ENCODE measurements at places on chromosomes 5 and 9.

- peak; percentile 89 for DNase-seq
Measured at GRCh38 chr5:139293507-139294373, at the start of gene MATR3. TSS of gene MATR3 (plus strand) at chr5:139293740. CDS start at chr5:139307416, 13,676 bp downstream.

- no peak for DNase-seq
Measured at GRCh38 chr5:133828722-133829121, 139.7 kb downstream of the C5orf15 start.

GRCh38 chr9:112780450-112781036 is 30.0 kb downstream of the SNX30 start:
- no peak for DNase-seq

DNA sequence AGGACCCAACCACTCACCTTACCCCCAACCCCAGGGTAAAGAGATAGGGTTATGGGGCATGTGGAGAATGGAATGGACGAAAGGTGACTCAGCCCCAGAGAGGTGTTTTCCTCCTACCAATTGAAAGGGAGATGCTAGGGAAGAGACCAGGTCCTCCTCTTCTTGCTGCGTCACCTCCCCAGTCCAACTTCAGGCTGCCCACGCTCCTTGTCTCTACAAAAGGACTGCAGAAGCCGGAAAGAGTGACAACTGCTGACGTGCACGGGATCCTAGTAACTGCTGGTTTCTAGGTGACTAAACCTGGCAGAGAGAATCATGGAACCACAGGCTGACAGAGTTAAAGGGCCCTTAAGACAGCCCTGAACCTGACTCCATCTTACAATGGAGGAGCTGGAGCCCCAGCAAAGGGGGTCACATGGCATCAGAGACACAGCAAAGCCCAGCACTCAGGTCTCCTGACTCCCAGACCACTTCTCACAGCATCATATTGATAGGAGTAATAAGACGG is 2.2 kb downstream of the GPX3 start:
- DNase-seq = no peak

DNA sequence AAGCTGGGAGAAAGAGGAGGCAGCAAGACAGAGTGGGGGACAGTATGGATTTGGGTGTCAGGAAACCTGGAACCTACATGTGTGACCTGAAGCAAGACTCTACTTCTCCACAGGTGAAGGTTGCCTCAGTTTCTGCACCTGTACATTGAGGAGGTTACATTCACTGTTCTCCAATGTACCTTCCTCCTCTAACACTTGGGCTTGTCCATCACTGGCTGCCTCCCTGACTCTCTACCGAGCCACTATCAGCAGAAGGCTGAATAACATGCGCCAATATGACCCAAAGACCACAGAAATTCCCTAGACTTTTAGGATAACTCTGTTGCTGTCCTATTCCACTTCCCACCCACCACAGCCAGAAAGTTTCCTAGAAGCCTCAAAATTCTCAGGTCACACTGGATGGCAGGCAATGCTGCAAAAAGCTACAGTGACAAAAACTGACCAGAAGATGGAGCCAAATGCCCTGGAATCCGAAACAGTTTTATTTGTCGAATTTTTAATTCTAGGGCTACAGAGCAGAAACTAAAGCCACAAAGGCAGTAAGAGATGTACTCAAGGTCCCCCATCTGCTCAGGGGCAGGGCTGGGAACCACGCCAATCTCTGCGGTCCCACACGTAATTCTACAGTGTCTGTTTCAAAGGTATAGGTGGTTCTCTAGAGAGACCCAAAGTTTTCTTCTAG is 64.4 kb downstream of the FAM114A2 start:
- DNase-seq = no peak

DNA sequence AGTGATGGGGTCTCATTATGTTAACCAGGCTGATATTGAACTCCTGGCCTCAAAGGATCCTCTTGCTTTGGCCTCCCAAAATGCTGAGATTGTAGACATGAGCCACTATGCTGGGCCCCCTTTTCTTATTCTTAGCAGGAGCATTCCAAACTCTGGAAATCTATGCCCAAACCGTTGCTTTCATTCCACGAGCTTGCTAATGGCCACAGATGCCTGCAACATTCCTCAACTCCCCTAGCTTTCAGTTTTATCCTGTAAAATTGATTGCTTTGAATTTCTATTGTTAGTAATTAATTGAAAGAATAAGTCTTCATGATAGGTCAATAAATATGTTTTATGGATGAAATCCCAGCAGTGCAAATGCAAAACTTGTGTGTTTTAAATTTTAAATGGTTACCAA is 564.8 kb upstream of the WWC1 start:
- no peak for DNase-seq

- no peak for DNase-seq
Measured at GRCh38 chr5:124463851-124464250, 282.6 kb downstream of the ZNF608 start.

DNA sequence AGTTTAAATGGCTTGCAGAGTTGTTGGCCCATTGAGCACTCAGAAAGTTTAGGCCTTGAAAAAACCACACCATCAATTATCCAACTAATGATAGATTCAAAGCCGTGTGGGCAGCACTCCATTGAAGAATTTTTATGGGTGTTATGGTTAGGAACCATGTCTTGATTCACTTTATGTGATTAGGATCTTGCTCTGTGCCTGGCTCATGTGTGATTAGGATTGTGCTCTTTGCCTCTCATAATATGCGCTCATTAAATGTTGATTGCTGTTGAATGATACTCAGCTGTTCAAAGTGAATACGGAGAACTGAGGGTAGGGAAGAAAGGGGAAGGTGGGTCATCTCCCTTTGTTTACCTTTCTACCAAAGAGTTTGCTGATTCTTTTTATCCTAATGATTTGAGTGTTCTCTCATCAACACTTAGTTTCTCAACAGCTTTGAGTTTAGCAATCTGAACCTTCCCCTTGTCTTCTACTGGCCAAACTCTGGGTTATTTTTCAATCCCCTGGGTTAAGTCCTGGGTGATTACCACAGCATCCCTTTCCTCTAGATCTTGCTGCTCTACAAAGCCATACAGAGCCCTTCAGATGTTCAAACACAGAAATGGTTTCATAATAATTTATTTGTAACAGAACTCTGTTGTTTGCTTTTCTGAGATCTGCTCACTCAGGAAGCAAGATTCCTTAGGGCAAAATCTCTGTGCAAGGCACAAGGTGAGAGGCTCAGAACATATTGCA is 668.8 kb upstream of the RGMB start:
- no peak for DNase-seq

GRCh38 chr5:177116631-177117373 is 16.8 kb upstream of the NSD1 start:
- peak; percentile 62 for DNase-seq

All from stimulated activated CD4-positive, alpha-beta T cell treated with anti-CD3 and anti-CD28 coated beads, Interleukin-15, amount 100 ng/mL, for 1 hour (primary cell).